ENCODE measurements at places on chromosomes 6 and 20. TPM values are rescaled to one million over a fixed set of nuclear protein-coding genes. Genes with fewer than 3 reads are reported as not detected.
A peak's percentile ranks its signal among the peaks of the same experiment; 100 is the strongest.

- H3K27ac ChIP-seq: no peak overlapping the region
- H3K4me1 ChIP-seq: no peaks in the 10 kb centered on the region
- no peak overlapping the region for H3K4me3 ChIP-seq
- H3K36me3 ChIP-seq: no peaks in the 10 kb centered on the region
Observed at GRCh38 chr6:61538801-61539200, 747.2 kb downstream of the KHDRBS2 start.

DNA sequence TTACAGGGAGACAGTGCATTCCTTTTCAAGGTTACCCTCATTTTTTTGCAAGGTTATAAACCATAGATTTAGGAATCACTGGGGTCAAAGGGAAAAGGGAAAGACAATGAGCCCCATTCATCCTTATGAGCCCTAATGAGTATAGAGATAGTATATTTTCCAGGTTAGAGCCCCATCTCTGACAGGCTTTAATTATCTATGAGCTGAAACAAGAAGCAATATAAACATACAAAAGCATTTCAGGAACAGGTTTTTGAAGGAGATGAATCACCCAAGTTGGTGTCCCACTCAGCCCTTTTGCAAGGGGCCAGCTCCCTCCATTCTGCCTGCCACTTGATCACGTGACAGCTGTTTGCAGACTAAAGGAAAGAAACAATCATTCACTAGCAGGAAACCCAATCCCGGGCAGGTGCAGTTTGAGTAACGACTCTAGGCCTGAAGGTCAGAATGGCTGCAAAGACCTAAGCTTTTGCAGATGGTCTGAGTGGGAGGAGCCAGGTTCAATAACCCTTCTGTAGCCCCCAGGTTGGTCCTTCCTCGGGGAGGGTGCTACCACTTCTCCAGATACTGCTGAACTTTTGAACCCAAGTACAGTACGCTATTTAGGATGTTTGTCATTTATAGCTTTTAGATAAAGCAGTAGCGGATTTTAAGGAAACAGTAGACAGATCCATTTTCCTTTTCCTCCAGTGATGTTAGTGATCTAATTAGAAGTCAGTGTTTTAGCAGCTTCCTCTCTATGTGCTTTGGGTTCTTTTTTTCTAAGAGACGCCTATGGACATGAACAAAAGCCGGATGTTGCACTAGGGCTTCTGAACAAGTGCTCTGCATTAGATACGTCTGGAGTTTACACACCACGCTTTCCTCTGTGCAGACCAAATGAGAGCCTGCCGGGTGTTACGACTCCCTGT lies 253.2 kb downstream of the SOX4 start:
- peaks cover 55% of the 10 kb centered on the region for H3K4me1 ChIP-seq
- no peaks in the 10 kb centered on the region for H3K27me3 ChIP-seq
- no peaks in the 10 kb centered on the region for H3K36me3 ChIP-seq
- peak overlapping the region; percentile 5 for H3K4me3 ChIP-seq
- peak overlapping the region; percentile 69 for H3K27ac ChIP-seq

DNA sequence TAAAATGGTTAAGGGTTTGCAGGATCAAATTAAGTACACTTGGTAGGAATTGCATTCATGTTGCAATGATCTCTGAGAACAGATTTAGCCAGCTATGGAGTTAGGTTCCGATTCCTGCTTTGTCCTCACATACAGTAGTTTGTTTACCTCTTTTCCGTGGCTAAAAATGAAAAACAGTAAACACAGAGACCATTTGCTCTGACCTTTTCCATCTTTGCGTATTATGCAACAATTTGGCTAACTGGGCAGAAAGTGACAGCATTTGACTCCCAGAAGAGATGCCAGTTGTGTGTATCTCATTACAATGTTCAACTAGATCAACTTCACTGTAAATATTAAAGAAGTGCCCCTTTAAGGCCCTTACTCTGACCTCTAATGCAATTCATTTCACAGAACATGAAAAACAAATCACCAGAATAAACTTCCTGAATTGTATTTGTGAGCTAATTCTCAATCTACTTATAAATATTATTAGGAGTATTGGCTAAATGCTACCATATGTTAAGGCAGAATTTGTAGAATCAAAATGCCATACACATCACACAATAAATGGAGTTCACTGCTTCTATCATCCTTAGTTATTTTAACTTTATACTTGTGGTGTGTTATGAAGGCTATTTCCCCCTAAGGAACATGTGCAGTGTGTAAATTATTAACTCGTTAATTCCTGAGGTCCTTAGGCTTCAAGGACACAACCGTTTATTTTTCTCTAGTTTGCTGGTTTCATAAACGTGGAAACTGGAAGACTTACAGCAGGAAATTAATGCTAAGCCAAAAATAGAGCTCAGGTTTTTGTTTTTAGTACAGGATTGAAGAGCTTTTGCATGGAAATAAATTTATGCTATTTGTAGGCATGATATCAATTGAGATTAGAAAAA lies 380.7 kb upstream of the CITED2 start:
- H3K27me3 ChIP-seq: no peaks in the 10 kb centered on the region
- H3K4me1 ChIP-seq: peaks cover 38% of the 10 kb centered on the region
- H3K4me3 ChIP-seq: no peak overlapping the region
- H3K27ac ChIP-seq: peak overlapping the region; percentile 2
- no peaks in the 10 kb centered on the region for H3K36me3 ChIP-seq

DNA sequence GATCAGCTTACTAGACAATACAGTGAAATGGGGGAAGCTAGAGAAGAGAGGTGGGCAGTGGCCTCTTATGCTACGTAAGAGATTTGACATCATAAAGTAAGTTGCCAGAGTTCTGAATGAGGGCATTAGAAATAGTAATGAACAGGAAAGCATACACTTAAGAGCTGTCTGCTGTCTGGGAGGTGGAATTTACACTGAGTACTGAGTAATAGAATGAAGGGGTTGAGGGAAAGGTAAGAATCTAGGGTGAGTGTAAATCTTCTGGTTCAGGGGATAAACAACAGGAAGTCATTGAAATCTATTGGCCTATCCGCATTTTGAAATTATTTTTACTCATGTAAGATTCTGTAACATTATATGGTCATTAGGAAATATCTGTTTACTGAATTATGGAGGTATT lies 35.8 kb downstream of the HLA-DMB start:
- peaks cover 7% of the 10 kb centered on the region for H3K36me3 ChIP-seq
- H3K27me3 ChIP-seq: no peaks in the 10 kb centered on the region
- no peak overlapping the region for H3K4me3 ChIP-seq
- H3K27ac ChIP-seq: no peak overlapping the region
- DNase-seq: no peak

GRCh38 chr20:24665741-24666191 lies 196.3 kb downstream of the SYNDIG1 start:
- H3K4me3 ChIP-seq: no peak overlapping the region
- no peak for DNase-seq
- H3K4me1 ChIP-seq: no peaks in the 10 kb centered on the region

DNA sequence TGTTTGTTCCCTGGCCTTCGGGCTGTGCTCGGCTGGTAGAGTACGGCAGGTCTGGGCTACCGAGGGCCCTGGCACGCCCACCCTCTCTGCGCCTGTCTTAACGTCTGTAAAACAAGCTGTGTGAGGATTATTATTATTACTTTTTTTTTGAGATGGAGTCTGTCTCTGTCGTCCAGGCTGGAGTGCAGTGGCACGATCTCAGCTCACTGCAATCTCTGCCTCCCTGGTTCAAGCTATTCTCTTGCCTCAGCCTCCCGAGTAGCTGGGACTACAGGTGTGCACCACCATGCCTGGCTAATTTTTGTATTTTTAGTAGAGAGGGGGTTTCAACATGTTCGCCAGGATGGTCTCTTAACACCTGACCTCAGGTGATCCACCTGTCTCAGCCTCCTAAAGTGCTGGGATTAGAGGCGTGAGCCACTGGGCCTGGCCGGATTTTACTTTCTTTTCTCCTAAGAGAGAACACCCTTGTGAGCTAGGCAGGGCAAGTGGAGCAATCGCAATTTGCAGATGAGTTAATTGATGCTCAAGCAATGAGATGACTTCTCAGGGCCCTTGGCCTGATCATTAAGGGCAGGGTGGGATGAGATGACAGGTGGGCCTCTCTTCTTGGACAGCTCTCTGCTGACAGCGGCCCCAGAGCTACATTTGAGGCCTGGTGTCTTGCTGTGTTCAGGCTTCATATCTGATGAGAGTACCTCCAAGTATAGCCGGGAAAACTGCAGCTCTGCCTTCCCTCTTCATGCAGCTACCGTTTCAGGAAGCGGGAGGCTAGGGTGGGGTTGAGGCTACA lies 859 bp upstream of the SMIM29 start:
- no peaks in the 10 kb centered on the region for H3K36me3 ChIP-seq
- peak overlapping the region; percentile 83 for H3K4me3 ChIP-seq
- H3K4me1 ChIP-seq: peaks cover 30% of the 10 kb centered on the region
- DNase-seq: no peak

Gene TPMT
- total RNA-seq: 14.1 TPM

Gene MUC21
- total RNA-seq: not detected

DNA sequence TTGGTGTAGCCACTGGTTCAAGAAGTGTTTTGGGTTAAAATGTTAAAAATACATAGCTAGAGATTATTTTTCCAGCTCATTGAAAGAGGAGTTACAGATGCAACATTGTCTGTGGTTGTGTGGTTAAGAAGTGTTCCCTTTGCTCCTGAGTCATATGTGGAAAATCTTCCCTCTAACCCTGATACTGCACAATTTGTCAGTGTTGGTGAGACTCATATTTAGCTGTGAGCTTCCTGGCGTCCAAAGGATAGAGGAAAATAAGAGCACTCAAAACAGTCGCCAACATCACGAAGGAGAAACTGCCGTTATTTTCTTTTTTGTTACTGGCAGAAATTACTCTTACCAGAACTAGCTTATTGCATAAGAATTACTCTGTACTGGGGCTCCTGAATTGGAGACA lies 250.4 kb downstream of the CDH4 start:
- peaks cover 57% of the 10 kb centered on the region for H3K27me3 ChIP-seq
- H3K27ac ChIP-seq: no peak overlapping the region
- DNase-seq: no peak
- no peak overlapping the region for H3K4me3 ChIP-seq

DNA sequence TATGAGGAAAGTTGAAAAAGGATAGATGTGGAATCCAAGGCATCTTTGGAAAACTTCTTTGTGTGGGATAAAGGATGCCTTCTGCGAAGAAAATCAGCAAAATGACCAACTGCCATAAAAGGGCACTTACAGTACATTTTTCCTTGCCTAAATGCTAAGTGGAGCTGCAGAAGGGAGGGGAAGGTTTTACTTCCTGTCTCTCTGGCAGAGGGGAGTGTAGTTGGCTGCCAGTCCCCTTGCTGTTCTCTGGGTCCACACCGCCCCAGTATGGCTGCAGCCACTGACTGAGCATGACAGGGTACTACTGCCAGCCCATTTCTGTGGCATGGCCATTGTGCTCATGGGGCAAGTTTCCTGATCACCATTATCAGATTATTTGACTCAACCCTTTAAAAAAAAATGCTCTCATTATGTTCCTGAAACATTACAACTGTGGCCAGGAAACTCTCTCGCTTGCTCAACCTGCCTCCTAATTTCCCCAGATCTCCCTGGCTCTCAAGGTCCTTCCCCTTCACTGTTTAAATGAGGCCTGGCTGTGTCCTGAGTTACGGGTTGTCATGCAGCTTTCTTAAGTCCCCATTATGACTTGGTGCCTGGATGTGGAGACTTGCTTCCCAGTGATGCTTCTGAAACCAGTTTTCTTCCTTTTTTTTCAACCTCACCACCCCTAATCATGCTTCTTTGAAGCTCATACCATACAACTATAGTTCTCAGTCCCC lies 34.5 kb upstream of the FAM184A start:
- H3K36me3 ChIP-seq: no peaks in the 10 kb centered on the region
- peaks cover 11% of the 10 kb centered on the region for H3K4me1 ChIP-seq
- no peak overlapping the region for H3K4me3 ChIP-seq
- no peaks in the 10 kb centered on the region for H3K27me3 ChIP-seq

GRCh38 chr20:37911838-37912281 lies 8.9 kb downstream of the VSTM2L start:
- H3K27me3 ChIP-seq: peaks cover 95% of the 10 kb centered on the region
- H3K27ac ChIP-seq: no peak overlapping the region
- H3K36me3 ChIP-seq: no peaks in the 10 kb centered on the region
- peak; percentile 66 for DNase-seq
- no peak overlapping the region for H3K4me3 ChIP-seq

- no peaks in the 10 kb centered on the region for H3K36me3 ChIP-seq
- H3K4me3 ChIP-seq: no peak overlapping the region
- H3K27ac ChIP-seq: no peak overlapping the region
- no peak for DNase-seq
Observed at GRCh38 chr20:45088247-45088646, 12.7 kb downstream of the KCNS1 start.

Gene CALHM4
- total RNA-seq: not detected

GRCh38 chr6:31621991-31622390 lies 1.5 kb downstream of the PRRC2A start:
- DNase-seq: no peak
- H3K4me3 ChIP-seq: peak overlapping the region; percentile 89
- peak overlapping the region; percentile 96 for H3K27ac ChIP-seq

Gene PRDM13
- not detected for total RNA-seq

Gene GPLD1
- 0.71 TPM for total RNA-seq

Gene ZBTB46
- total RNA-seq: 13.6 TPM

Gene FERMT1
- total RNA-seq: 0.63 TPM

DNA sequence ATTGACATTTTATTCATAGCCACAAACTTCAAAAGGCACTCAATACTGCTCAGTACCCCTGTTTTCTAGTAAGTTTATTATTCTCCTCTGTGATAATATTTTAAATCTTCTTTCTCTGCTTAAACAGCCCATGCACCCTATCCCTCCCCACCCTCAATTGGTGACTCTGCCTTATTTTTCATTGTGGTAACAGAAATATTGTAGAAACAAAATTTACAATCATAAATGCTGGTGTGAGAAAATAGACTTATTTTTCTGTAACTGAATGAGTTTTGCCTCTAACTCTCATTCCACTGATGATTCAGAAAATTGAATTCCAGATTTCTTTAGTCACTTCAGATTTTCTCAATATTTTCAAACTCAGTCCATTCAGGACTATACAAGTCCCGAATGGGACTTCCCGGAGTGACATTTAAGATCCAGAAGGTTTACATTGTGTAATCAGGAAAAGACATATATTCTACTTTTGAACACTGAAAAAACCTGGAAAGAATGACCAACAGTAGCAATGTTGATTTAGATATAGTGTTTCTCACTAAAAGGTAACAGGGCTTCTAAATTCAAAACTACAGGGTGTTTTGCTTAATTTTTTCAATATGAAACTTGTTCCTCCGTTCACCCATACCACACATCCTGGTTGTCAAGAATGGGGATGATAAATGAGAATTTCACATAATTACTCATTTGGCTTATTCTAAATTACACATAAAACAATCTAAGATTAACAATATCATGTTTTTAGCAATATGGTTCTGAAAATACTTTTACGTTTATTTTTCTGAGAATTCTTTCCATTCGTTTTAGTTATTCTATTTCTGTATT lies 34.8 kb upstream of the UST start:
- no peaks in the 10 kb centered on the region for H3K36me3 ChIP-seq
- no peaks in the 10 kb centered on the region for H3K27me3 ChIP-seq
- no peak overlapping the region for H3K4me3 ChIP-seq
- H3K27ac ChIP-seq: no peak overlapping the region
- no peak for DNase-seq
- H3K4me1 ChIP-seq: no peaks in the 10 kb centered on the region

- H3K36me3 ChIP-seq: no peaks in the 10 kb centered on the region
- DNase-seq: no peak
- H3K4me1 ChIP-seq: peaks cover 6% of the 10 kb centered on the region
- peak overlapping the region; percentile 50 for H3K27ac ChIP-seq
- H3K4me3 ChIP-seq: no peak overlapping the region
Observed at GRCh38 chr6:157335829-157336228, 12.5 kb upstream of the TMEM242 start.
